ENCODE measurements at places on chromosomes 7 and 10. TPM values are rescaled to one million over a fixed set of nuclear protein-coding genes. Genes with fewer than 3 reads are reported as not detected.

The IL2RA gene
- total RNA-seq, result 3.8 TPM

The AGMO gene
- not detected for total RNA-seq

The MYL7 gene
- not detected for total RNA-seq

The INTS1 gene
- total RNA-seq, result 27.8 TPM

The VGF gene
- not detected for total RNA-seq

The FZD8 gene
- total RNA-seq, result 1.1 TPM

The RET gene
- 0.06 TPM for total RNA-seq

The CFAP43 gene
- total RNA-seq, result not detected

The MYOF gene
- 97.9 TPM for total RNA-seq

The TMEM225B gene
- total RNA-seq, result 0.57 TPM

The PLXDC2 gene
- total RNA-seq, result 43.1 TPM

The PPIF gene
- 141 TPM for total RNA-seq

The DOCK1 gene
- 54.0 TPM for total RNA-seq

The MAT1A gene
- 2.3 TPM for total RNA-seq

The TCTN3 gene
- total RNA-seq, result 19.8 TPM

The PTF1A gene
- total RNA-seq, result not detected

Measured in esophagus squamous epithelium (tissue), 5 donors.